ENCODE measurements at places on chromosomes 7 and 10.

- DNase-seq = no peak
Measured at GRCh38 chr10:124320778-124321432, 97.8 kb downstream of the OAT start.

- no peak for DNase-seq
Measured at GRCh38 chr10:84876116-84876999, 548.0 kb downstream of the CCSER2 start.

GRCh38 chr7:69847921-69848612 lies 249.8 kb downstream of the AUTS2 start:
- no peak for DNase-seq

- DNase-seq = no peak
Measured at GRCh38 chr7:33065981-33066380, 3.4 kb upstream of the NT5C3A start.

DNA sequence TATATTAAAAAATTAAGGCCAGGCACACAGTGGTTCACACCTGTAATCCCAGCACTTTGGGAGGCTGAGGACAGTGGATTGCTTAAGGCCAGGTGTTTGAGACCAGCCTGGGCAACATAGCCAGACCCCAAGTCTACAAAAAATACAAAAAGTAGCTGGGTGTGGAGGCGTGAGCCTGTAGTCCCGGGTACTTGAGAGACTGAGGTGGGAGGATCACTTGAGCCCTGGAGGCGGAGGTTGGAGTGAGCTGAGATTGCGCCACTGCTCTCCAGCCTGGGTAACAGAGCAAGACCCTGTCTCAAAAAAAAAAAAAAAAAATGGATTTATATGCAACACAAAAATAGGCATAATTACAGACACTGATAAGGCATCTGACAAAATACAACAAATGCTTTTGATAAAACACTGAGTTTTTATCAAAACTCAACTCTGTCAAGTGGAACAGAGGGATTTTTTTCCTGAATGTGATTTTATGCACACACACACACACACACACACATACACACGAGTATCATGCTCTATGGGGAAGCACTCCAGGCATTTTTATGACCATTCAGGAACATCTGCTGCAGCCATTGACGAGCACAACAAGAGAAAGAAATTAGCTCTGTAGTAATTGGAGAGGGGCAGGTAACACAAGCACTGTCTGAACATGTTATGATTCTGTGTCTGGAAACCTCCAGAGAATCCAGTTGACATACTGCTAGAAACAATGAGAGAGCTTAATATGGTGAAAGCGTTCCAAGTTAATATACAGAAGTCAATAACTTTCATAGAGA lies 193.1 kb downstream of the WDR37 start:
- DNase-seq = no peak

GRCh38 chr7:94656925-94657731 lies 1.2 kb upstream of the SGCE start:
- DNase-seq = no peak

DNA sequence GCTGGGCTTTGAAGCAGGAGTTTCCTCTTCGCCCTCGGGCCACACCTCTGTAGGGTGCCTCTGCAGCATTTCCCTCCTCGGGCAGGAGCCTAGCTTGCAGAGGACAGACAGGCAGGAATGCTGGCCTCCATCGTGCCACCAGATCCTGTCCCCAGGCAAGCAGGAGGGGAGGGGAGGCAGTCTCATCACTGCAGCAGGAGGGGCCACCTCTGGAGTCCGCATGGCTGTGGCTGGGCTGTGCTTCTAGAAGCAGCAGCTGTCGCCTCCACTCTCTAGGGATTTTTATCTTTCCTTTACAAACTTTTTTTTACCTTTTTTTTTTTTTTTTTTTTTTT lies 181.4 kb downstream of the CUX1 start:
- no peak for DNase-seq

DNA sequence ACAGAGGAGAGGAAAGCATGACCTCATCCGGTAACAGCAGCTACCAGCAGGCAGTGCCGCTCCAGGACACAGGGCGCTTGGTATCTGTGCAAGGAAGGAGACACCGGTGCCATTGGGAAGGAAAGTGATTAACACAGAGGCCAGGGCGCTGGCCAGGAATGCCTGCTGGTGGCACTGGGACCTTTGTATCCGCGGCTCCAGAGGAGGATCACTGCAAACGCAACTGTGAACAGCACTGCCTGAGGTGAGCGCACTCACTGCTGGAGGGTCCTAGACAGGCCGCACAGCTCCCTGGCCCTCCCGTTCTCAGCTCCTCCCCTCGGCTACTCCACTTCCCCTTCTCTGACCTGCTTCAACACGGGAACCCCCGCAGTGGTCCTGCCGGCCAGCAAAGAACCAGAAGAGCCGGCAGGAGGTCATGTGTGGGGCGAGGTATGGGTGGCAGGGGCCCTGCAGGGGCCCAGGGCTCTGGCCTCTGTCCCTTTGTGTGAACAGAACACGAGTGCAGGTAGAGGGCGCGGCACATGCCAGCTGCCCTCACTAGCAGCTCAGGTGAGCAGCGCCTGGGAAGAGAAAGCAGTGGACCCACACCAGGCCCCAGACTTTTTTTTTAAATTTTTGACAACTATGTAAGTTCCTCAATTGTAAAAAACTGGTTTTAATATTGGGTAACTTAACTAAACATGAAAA lies 107.6 kb downstream of the VIPR2 start:
- no peak for DNase-seq

GRCh38 chr10:71740069-71740653 lies 20.6 kb upstream of the C10orf105 start:
- DNase-seq = no peak

DNA sequence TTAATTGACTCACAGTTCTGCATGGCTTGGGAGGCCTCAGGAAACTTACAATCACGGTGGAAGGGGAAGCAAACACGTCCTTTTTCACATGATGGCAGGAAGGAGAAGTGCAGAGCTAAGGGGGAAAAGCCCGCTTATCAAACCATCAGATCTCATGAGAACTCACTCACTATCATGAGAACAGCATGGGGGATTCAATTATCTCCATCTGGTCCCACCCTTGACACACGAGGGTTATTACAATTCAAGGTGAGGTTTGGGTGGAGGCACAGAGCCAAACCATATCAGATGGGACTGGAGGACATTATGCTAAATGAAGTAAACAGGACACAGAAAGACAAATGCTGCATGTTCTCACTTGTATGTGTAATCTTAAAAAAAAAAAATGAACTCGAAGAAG lies 141.4 kb upstream of the HABP2 start:
- no peak for DNase-seq
